ENCODE measurements at places on chromosomes 13 and 19.

- DNase-seq = no peak
These were observed 329.2 kb upstream of the TSHZ3 start for GRCh38 chr19:31678421-31678820.

GRCh38 chr19:47258895-47259555 lies 2.7 kb downstream of the CCDC9 start:
- DNase-seq = no peak

- DNase-seq = no peak
These were observed 19.0 kb downstream of the FNDC3A start for GRCh38 chr13:48994706-48995105.

DNA sequence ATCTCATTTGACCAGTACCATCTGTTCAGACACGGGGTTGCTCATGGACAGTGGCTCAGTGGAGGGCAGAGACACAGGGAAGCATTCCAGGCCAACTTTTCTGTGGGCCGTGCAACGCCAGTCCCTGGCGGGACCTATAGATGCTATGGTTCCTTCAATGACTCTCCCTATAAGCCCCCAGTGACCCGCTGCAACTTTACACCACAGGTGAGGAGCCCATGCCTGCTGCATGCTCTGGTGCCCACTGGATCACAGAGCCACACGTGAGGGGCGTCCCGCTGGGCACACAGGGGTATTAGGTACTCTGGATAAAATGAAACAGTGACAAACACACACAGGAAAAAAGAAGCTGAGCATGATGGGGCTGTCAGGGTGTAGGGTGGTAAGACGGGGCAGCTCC lies 34.3 kb downstream of the LAIR2 start:
- DNase-seq = no peak

GRCh38 chr19:51714848-51715247 lies 8.9 kb downstream of the HAS1 start:
- DNase-seq = no peak
